ENCODE measurements at places on chromosomes 1 and 21.

DNA sequence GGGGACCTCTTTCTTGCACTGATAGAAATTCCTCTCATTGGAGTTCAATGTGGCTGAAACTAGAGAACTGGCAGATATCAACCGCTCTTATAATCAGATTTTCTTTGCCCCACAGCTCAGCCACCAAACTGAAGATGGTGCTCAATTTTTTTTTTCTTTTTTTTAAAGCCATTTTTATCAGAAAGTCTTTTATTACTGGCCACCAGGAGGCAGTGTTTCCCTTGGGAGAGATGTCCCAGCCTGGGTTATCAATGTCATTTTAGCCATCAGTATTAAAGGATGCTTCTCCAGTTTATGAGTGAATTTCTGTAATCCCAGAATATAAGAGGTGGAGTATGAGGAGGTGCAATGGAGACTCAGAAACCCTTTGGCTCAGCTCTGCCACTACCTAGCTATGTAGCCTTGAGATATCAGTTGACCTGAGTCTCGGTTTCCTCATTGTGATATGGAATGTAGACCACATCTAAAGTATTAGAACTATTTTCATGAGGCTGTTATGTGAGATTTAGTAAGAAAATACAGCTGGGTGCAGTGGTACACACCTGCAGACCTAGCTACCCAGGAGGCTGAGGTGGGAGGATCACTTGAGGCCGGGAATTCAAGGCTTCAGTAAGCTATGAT, 27.6 kb downstream of the CD244 start:
- no peak for DNase-seq

DNA sequence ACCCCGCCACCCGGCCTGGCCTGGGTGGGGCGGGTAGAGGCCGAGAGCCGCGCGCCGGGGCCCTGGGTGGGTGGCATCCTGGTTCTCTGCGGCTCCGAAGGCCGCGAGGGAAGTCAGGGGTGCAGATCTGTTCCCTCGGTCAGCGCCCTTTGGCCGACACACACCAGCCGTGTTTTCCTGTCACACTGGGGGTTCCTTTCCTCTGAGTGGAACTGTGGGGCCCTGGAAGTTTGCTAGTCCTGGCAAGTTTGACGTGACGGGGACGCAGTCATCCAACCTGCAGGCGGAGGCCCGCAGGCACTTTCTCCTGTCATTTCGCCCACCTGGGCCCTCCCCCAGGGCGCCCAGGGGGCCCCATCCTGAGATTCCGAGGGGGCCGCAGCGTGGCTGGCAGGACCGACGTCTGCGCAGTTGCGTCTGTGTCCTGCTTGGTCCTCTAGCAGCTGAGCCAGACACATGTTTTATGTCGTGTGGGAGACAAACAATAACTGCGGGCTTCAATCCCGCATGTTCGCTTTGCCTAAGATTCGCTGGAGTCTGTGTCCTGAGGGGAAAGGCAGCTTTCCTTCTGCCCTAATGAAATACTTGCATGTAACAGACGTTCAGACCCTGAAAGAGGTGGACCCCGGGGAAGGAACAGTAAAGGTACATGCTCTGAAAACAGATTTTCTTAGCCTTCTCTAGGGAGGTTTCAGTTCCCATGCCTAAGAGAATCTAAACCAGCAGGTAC, 1.5 kb downstream of the FAM163A start:
- no peak for DNase-seq

DNA sequence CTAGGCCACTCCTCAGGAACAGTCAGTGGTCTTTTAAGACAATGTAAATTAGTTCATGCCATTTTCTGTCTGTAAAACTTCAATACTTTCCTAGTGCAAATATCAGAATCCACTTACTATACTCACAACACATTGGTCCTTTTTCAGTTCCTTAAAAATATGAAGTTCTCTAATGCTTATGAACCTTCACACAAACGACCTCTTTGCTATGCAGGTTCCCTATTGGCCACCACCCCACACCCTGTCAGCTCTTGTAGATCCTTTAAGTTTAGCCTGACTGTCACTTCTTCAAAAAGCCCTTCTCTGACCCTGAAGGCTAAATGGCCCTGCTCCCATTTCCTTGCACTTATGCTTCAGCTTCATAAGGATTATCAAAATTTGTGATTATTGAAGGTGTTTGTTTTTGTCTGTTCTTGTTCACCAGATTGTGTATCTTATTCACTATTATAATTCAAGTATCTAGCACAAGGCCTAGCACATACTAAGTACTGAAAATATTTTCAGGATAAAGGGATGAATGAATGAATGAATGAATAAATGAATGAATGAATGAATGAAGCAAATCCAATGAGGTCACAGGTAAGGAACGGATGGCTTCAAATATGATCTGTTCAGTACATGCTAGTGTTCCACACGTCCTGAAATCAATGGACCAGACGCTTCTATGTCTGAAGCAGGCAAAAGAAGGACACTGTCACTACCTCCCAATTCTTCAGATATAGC, 373.9 kb downstream of the VAV3 start:
- DNase-seq = no peak

DNA sequence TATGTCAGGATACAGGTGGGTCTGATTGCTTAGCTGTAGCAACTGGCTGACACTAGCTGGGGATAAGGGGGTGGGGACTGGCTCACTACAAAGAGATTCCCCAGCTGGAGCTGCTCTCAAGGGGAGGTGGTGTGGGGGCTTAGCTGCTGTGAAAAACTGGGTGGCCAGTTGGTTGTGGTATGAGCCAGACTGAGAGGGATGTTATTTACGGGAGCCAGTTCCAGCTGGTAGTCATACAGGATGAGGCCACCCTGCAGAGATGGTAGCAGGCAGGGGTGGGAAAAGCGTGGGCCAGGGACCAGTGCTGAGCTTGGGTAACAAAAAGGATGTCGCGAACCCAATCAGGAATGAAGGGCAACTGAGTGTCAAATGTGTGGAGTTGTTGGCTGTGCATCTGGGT, 204.0 kb upstream of the C21orf91 start:
- no peak for DNase-seq

DNA sequence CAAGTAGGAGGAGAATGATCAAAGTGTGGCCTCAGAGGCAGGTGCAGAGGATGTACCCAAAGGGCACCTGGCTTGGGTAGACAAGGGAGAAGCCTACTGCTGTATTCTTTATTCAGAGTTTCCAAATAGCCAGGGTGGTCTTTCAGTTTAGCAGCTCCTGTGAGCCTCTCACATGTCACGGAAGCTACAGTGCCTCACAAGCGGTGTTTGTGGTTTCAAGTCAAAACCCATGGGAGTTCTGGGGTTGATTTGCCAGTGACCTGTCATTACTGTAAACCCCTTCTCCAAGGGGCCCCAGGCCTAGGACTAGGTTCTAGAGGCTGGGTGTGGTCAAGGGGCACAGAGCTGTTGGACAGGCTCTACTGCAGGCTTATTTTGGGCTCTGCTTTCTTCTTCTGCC, 10.2 kb upstream of the IL10 start:
- DNase-seq = no peak

GRCh38 chr1:74775735-74776134, 42.8 kb downstream of the TYW3 start:
- DNase-seq = no peak

DNA sequence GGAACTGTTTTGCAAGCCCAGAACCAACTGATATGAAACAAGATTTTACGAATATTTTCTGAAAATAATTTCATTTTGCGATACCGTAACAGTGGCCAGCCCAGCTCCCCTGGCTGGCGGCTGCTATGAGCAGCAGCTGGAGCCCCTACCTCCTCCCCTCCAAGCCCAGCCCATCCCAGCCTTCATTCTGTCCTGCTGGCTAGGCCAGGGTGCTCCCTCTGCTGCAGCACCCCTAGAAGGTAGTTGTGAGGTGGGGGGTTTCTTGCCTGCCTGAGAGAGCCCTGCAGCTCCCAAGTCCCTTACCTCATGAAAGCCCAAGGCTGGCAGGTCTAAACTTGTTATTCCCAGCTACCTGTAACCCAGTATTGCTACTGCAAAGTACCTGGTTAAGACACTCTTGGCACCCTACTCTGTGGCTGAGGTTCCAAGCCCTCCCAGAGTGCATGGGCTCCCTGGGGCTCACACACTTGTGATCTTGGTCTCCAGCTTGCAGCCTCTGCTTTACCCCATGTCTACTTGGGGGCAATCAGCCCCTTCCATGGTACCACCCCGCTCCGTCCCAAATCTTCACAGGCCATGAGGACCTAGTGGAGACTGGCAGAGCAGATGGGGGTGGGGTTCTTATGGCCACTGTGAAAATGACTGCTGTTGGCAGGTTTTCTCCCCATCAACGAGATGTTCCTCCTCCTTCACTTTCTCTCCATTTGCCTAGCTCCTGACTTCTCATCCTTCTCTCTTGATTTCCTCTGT, 239.8 kb downstream of the TRABD2B start:
- no peak for DNase-seq

DNA sequence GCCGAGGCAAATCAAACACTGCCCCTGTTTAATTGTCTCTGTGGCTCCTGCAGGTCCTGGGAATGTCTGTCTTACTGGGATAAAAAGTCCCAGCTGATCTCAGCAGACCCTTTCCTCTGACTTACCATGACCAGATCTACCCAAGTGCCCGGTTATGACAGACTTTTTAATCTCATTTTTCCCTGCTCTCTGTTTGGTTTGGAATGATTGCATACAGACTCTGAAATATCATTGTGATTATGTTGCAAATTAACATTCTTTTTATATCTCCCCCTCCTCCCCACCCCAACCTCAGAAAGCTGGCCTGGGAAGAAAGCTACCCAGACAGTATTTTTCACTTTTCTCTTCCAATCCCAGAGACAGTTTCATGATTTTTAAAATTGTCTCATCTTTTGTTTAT, 16.3 kb downstream of the RAB7B start:
- no peak for DNase-seq

- DNase-seq = no peak
These were observed 24.1 kb downstream of the EIF4G3 start for GRCh38 chr1:21152423-21153100.

GRCh38 chr1:62467092-62467491, 30.2 kb downstream of the USP1 start:
- DNase-seq = no peak

DNA sequence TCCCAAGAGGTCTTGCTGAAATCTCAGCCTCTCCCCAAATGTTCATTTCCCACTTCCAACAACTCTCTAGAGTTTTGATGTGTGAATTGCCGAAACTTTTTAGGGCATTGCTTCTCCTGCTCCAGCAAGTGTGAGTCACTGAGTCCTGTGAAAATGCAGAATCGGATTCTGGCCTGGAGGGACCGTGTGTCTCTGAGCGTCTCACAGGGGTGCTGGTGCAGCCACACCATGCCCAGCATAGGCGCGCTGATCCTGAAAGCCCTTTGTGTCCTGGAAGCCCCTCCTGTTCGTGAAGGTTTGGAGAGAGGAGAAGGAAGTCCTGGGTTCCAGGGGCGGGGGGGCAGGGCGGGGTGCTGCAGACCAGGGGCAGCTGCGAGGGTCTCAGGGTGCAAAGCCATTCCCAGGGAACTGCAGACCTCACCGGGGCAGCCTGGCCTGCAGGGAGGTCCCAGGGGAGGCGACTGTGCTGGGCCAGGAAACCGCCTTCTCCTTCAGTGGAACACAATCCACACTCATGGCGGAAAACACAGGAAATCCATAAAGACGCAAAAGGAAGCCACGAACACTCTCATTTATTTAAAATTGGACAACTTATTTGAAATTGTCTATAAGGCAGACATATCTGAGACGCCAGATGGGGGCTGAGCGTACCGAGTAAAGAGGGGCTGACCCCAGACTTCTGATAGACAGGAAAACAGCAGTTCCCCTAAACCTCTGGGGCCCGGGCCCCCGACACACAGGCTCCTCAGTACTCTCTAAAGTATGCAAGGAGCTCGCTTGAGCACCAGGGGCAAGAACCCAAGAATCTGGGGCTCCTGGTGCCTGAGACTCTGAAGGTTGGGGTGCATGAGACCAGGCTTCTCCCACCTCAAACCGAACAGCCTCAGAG, 43.5 kb upstream of the ADARB1 start:
- DNase-seq = no peak

DNA sequence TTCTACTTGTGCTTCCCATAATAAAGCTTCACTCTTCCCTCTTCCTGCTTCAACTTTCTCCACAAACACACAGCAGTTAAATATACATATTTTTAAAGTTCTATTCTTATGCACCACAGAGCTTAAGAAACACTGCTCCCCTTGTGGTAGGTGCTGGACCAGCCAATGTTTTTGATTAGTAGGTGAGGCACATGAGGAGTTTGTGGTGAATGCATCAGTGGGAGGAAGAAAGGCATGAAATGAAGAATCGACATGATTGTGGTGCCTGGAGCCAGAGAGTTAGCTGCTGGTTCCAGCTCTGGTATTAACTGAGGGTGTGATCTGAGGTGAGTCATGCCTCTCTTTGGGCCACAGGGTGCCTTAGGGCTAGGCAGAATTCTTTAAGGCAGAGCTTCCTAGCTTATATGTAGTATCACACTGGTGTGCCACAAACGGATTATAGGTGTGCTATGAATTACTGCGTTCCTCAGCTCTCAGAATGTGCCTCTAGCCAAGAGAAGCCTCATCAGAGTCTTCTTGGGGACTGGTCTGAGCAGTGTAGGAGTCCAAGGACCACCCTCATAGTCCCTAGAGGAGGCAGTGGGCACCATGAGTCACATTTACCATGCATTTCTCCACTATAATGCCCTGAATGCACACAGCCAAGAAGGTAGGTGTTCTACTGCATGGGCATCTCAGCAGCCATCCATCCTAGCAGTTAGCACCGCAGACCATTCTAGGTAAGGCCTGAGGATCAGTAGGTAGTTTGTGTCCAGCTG, 97.4 kb upstream of the SGIP1 start:
- no peak for DNase-seq

GRCh38 chr21:25390701-25391100, 216.6 kb downstream of the MRPL39 start:
- no peak for DNase-seq

- DNase-seq = no peak
These were observed 468 bp upstream of the NIBAN1 start for GRCh38 chr1:184974837-184975115.

- no peak for DNase-seq
These were observed 386.4 kb upstream of the CHRM3 start for GRCh38 chr1:238999944-239000343.

- DNase-seq = no peak
These were observed 5.8 kb upstream of the RAP1GAP start for GRCh38 chr1:21674957-21675356.

- DNase-seq = no peak
These were observed 5.2 kb upstream of the SH3GLB1 start for GRCh38 chr1:86699186-86699585.

DNA sequence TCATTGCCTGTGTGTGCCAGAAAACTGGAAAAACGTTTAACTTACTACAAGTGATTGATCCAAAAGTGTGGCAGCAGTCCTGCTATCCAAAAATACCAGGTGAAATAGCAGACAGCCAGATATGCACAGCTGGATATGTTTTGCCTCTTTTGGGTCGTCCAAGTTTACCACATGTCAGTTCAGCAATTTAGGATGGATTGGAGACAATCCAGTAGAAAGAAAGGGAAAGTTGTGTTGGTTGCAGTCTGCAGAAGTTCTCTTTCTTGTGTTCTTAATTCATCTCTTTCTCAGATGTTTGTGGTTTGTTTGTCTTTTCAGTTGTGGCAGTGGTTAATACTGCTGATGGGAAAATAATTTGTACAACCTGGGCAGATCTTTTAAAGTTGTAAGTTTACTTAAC, 645.0 kb downstream of the PTPRC start:
- no peak for DNase-seq

Measured in spinal cord (tissue), 10 donors.